ENCODE measurements at places on chromosomes 5 and 9. TPM values are rescaled to one million over a fixed set of nuclear protein-coding genes. Genes with fewer than 3 reads are reported as not detected.

INSYN2B gene
- not detected for total RNA-seq

NUDT12 gene
- total RNA-seq: 1.0 TPM

UBE2QL1 gene
- total RNA-seq: 0.73 TPM

PROB1 gene
- 9.3 TPM for total RNA-seq

DNA sequence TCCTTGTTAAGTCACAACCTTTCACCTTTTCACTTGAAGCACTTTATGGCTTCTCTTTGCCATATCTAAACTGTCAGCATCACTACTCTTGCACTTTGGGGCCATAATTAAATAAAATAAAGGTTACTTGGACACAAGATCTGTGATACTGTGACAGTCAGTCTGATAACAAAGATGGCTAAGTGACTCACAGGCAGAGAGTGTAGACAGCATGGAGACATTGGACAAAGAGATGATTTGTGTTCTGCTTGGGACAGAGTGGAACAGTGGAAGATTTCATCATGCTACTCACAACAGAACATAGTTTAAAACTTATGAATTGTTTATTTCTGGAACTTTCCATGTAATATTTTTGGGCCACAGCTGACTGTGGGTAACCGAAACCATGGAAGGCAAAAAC is 81.7 kb upstream of the SMC5 start:
- H3K4me3 ChIP-seq: no peak overlapping the region
- no peaks in the 10 kb centered on the region for H3K4me1 ChIP-seq
- H3K27me3 ChIP-seq: no peaks in the 10 kb centered on the region
- H3K36me3 ChIP-seq: no peaks in the 10 kb centered on the region

SCAI gene
- 11.7 TPM for total RNA-seq

DNA sequence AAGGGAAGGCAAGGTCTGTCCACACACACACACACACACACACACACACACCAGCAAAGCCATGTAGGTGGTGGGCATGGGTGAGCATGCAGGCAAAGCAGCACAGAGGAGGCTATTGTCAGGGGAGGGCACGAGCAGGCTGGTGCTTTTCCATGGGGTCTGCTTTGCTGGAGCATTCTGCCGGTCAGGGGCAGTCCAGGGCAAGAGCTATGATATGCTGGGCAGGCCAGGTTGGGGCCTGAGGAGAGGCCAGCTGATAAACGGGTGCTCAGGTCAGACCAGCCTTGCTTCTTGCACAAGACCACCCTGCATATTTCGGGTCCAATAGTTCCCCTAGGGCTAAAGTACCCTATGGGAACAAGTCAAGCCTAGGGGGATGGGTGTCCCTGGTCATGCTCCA is 253.9 kb upstream of the DMAC1 start:
- no peak for DNase-seq
- H3K4me1 ChIP-seq: no peaks in the 10 kb centered on the region
- H3K27me3 ChIP-seq: peaks cover under 1% of the 10 kb centered on the region
- H3K36me3 ChIP-seq: no peaks in the 10 kb centered on the region
- no peak overlapping the region for H3K4me3 ChIP-seq

- DNase-seq: no peak
- peak within 1 kb of the TSS; percentile 84 for H3K4me3 ChIP-seq
- peak within 1 kb of the TSS; percentile 68 for H3K27ac ChIP-seq
- peaks cover 26% of the 10 kb centered on the region for H3K4me1 ChIP-seq
- peaks cover 9% of the 10 kb centered on the region for H3K27me3 ChIP-seq
- H3K36me3 ChIP-seq: no peaks in the 10 kb centered on the region
Observed at GRCh38 chr9:132878695-132879456, at the start of gene SPACA9. Gene SPACA9, plus strand, starts transcription at chr9:132878898. Its CDS starts 5,050 bp downstream, at chr9:132883948.

DNA sequence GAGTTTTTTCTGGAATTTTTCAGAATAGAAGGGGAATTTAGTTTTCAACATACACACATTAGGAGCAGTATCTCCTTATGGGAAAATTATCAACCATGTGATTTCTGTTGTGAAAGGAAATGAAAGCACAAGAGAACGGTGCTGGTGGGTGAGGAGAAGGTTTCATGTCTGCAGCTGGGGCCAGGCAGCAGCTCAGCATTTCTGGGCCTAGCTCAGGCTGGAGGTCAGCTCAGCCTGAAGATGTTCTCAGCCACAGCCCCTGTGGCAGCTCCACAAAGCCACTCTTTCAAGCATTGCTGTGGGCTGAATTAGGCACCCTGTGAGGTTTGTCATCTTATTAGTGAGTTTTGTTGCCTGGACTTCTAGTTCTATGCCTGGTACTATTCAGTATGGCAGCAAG is 90.3 kb downstream of the DIRAS2 start:
- DNase-seq: no peak
- H3K27ac ChIP-seq: no peak overlapping the region
- no peaks in the 10 kb centered on the region for H3K36me3 ChIP-seq
- H3K27me3 ChIP-seq: peaks cover 7% of the 10 kb centered on the region

HTR1A gene
- not detected for total RNA-seq

DNA sequence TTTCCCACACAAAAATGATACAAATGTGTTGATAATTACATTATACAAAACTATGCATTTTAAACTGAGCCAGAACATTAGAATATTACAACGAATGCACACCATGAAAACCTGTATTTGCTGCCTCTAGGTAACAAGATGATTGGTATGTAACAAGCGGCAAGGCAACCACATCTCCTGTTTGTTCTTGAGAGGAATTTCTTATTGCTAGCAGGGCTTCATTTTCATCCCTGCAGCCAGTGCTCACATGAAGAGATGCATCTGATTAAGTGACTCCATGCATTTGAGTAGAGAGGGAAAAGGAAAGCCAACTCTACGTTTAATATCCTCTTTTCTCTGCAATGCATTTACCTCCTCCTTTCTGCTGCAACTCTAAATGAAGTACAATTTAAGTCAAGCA is 36.6 kb downstream of the FRMD3 start:
- no peak overlapping the region for H3K27ac ChIP-seq
- no peaks in the 10 kb centered on the region for H3K4me1 ChIP-seq
- no peaks in the 10 kb centered on the region for H3K36me3 ChIP-seq
- peaks cover 2% of the 10 kb centered on the region for H3K27me3 ChIP-seq
- no peak for DNase-seq
- no peak overlapping the region for H3K4me3 ChIP-seq

NR3C1 gene
- total RNA-seq: 62.7 TPM

DNA sequence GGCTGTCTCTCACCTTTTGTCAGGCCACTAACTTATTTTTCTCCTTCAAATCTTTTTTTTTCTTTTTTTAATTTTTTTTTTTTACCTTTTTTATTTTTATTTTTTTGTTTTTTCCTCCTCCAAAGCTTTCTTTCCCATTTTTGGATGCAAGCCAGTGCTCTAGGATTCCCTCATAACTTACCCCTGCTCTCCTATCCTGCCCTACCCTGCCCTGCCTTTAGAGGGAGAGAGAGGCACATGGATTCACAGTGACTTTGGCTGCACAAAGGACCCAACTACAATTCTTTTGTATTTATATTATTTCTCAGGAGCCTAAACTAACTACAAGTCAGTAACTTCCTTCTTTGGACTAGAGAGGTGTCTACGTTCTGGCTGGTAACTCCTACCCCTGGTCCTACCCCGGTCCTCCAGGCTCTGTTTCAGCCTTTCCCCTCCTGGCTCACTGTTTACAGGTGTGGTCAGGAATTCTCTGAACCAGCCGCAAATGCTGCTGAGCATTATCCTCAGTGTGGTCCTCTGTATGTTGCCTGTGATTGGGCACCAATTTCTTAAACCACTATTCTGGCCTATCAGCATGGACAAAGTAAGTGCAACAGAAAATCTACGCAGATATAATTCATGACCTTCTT is 8.4 kb upstream of the RUSC2 start:
- H3K27ac ChIP-seq: no peak overlapping the region
- no peak overlapping the region for H3K4me3 ChIP-seq
- H3K36me3 ChIP-seq: no peaks in the 10 kb centered on the region

- H3K4me3 ChIP-seq: no peak overlapping the region
- H3K4me1 ChIP-seq: no peaks in the 10 kb centered on the region
- H3K36me3 ChIP-seq: no peaks in the 10 kb centered on the region
- DNase-seq: no peak
- H3K27me3 ChIP-seq: peaks cover 6% of the 10 kb centered on the region
- no peak overlapping the region for H3K27ac ChIP-seq
Observed at GRCh38 chr5:176844706-176845391, 34.5 kb downstream of the UNC5A start.

DNA sequence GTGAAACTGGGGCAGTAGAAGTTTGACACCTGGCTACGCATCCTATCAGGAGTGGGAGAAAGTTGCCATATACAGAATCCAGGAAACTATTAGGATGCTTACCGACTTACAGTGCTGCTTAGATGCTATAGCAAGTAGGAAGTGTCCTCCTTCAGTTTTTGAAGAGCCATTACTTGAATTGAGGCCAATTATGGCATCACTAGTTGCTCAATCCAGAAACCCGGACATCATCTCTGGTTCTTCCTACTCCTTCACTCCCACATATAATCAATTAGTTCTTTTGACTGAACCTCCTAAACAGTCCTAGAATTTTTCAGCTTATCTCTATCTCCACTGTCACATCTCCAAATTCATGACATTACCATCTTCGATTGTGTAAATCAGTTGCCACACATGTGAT is 41.8 kb upstream of the UGCG start:
- H3K4me3 ChIP-seq: no peak overlapping the region
- no peaks in the 10 kb centered on the region for H3K4me1 ChIP-seq
- H3K27ac ChIP-seq: no peak overlapping the region

SYK gene
- 0.18 TPM for total RNA-seq
